ENCODE measurements at places on chromosomes 12 and 14. TPM values are rescaled to one million over a fixed set of nuclear protein-coding genes. Genes with fewer than 3 reads are reported as not detected.

The RNF212B gene
- total RNA-seq: not detected

DNA sequence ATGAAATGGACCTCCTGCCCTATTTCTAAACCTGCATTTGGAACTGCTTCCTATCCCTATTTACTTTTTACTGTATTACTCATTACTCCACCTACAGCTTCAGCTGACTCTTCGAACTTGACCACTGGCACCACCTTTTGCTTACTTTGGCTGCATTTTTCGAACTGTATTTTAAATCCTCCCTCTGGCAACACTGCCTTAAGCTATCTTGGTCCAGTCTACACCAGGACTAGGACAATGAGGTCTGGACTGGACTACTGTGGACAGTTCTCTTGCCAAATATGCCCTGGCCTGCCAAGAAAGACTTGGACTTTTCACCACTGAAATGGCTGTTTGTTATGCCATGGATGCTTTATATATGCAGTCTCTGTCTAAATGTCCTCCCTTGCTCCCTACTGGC is 328.1 kb downstream of the BTG1 start:
- no peak for DNase-seq

GRCh38 chr14:101920271-101920670 is 44.1 kb upstream of the DYNC1H1 start:
- DNase-seq: no peak

DNA sequence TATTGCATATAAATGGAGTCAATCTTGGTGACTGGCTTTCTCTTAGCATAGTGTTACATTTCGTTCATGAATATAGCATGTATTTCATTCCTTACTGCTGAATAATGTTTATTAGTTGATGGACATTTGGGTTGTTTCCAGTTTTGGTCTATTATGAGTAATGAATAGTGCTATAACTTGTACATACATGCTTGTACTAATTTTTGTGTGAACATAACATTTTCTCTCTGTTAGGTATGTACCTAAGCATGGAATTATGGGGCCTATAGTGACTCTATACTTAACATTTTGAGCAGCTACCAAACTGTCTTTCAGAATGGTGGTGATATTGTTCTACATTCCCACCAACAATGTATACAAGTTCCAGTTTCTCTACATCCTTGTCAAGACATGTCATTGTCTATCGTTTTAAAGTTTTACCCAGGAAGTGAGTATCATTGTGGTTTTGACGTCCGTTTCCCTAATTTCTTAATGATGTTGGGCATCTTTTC is 23.1 kb downstream of the ATP2A2 start:
- DNase-seq: no peak

DNA sequence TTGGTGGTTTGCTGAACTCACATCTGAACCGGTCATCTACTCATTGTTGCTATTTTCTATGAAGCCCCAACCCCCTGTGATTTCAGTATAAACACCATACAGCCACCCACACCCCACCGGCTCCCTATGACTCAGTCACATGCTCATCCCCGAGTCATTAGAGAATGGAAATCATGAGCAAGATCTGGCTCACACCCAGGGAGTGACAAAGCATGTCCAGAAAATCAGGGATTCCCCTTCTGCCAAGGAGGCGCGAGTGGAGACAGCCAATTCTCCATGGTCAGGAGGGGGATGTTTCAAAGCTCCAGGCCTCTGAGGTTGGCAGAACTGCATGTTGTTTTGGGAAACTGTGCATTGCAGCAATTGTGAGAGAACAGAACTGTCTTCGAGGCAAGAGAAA is 657.5 kb upstream of the TBX3 start:
- DNase-seq: peak; percentile 66

GRCh38 chr12:57531836-57532235 is 9.2 kb downstream of the MBD6 start:
- no peak for DNase-seq

DNA sequence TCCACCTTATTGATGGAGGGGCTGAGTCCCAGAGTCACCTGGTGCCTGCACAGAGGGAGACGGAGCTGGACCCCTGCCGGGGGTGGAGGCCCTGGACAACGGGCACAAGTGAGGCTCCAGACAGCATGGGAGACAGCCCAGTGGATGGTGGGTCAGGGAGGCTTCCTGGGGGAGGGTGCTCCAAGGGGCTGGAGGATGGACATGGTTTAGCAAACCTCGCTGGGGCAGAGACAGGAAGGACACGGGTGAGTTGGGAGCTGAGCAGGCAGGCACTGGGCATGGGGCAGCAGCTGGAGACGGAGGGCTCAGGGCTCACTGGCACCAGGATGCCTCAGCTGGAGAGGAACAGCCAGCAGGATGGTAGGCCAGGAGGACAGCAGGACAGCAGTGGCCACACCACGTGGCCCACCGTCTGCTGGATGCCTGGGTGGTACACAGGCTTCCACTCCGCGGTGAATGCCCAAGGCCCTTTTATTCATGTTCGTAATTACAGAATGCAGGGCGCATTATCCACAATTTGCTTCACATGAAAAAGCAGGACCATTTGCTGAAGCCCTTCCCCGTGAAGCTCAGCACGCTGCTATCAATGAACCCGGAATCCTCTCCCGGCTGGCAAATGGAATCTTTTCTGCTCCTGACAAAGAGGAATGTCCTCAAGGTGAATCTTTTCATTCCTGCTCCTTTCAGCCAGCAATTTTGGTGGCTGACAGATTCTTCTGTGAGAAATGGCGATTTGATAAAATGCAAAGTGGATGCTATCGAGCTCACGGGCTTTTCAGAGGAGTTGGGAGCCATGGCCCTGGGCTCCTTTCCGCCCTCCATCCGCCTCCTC is 138.1 kb upstream of the C14orf180 start:
- DNase-seq: no peak

DNA sequence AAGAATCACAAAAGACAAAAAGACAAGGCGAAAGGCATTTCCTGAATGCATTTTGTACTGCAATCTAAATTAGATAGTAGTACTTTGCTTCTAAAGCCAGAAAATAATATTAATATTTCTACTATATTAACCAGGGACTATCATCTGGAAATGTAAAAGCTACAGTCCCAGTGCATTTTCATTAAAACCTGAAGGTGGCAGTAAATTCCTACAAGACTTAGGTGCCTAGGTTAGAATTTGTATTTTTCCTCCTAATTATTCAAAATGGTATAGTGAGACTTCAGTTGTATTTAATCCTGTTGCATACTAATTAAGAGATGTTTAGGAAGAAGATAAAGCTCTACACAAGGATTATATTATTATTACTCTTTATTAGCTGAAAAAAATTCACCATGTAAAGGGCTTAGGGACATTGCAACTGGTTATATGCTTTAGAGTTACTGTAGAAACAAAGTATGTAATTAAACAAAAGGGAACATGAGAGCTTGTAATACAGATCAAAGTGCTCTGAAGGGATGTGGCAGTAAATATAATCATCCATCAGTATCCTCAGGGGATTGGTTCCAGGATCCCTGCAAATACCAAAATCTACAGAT is 53.6 kb downstream of the BRMS1L start:
- DNase-seq: no peak

The NABP2 gene
- 29.2 TPM for total RNA-seq

- DNase-seq: no peak
These were observed 13.1 kb downstream of the P2RX2 start for GRCh38 chr12:132631666-132632065.
